AG08395 (cell line): ENCODE measurements at places on chromosomes 12 and 14.

- no peak for DNase-seq
Measured at GRCh38 chr14:76023757-76024156, 38.2 kb downstream of the IFT43 start.

DNA sequence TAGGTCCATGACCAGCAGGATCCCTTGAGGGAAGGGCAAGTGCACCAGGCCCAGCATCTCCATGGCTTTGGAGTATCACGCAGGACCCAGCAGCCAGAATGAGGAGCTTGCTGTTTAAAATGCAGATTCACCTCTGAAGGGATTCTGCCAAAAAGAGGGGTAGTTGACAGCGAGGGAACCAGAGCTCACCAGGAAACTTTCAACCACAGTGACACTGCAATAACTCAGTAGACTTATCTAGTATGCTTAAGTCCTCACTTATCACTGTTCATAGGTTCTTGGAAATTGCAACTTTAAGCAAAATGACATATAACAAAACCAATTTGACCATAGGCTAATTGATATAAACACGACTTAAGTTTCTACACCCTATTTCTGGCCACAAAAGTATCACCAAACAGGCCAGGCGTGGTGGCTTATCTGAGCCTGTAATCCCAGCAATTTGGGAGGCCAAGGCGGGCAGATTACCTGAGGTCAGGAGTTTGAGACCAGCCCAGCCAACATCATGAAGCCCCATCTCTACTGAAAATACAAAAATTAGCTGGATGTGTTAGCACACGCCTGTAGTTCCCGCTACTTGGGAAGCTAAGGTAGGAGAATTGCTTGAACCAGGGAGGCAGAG, 21.4 kb upstream of the CKAP4 start:
- no peak for DNase-seq

DNA sequence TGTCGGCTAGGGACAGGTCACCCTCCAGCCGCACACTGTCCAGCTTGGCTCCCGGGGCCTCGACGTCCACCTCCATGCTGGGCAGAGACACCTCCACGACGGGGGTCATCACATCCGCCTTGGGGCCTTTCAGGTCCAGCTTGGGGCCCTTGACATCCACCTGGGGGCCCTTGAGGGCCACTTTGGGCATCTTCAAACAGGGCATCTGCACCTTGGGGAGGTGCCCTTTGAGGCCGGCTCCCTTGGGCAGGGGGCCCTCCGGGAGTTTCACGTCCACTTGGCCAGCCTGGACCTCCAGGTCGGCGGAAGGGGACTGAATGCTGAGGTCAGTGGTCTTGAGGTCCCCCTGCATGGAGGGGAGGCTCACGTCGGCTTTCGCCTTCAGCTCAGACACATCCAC, 17.9 kb downstream of the PLD4 start:
- no peak for DNase-seq

- DNase-seq: no peak
Measured at GRCh38 chr12:3366451-3367110, 124.4 kb upstream of the PRMT8 start.

GRCh38 chr14:23076785-23077408, 18.0 kb downstream of the ACIN1 start:
- DNase-seq: no peak

DNA sequence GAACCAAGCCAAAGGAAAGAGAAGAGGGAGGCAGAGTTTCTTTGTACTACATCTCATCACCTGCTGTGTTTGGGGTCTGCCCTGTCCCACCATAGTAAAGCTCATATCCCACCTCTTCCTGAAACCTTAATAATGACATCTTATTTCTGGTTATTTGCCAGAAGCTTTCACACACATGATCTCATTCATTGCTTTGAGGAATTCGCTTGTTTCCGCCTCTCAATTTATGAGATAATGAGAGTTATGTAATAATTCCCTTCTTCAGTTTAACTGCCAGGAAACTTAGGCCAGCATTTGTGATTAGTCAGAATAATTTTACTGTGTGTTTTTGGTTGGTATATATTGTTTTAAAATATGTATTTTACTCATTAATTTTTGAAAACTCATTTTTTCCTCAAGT, 205.2 kb downstream of the CACNA1C start:
- no peak for DNase-seq

DNA sequence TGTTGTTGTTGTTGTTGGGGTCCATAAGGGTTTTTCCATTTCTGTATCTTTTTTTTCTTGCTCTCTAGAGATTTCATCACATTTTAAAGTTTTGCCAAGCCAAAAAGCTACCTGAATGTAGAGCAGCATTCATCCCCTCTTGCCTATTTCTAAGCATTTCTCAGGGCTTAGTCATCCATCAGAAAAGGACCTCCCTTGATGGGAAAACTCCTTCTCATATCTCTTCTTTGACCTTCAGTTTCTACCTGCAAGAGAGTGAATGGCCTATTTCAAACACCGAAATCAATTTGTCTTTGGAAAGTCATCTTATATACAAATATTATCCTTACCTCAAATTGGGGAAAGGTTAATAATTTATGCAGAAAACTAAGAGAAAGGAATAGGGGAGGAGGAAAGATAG, 4.5 kb downstream of the MYBPC1 start:
- DNase-seq: no peak

- DNase-seq: no peak
Measured at GRCh38 chr12:83156815-83157214, 470.1 kb downstream of the TMTC2 start.

- DNase-seq: no peak
Measured at GRCh38 chr12:104507672-104508071, 50.9 kb downstream of the CHST11 start.

DNA sequence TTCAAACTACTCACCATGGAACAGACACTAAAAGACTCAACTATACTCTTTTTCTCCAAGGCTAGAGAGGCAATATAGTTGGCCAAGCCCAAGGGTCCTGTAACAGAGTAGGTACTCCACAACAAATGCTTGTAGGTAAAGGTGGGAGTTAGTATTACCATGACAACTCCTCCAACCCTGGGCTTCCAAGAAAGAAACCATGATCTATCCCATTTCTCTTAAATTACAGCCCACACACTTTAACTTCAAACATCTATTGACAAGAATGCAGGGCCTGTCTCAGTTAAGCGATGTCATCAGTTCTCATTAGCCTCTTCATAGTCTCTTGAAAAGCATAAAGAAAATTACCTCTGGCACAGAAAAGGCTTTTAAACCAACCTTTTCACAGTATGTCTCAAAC, 25.0 kb downstream of the ERH start:
- DNase-seq: no peak
